ENCODE measurements at places on chromosomes 6 and 20.

- DNase-seq = no peak
Observed at GRCh38 chr6:42545226-42545773, 18.5 kb upstream of the UBR2 start.

DNA sequence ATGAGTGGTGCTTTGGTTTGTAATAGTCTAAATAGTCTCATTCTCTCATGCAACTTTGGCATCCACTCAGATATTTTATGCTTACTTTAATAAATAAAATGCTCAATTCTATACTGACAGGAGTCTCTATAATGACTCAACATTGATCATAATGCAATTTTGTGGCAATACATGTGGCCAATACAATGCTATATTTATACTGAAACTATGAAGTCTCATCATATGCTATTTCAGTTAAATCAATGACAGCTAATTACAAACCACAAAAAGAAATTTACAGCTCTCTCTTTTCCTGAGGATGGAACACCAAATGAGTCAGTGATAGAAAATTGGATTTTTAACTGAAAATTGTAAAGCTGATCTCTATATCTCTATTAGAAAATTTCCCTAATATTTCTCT lies 77.1 kb downstream of the WASF1 start:
- DNase-seq = no peak

DNA sequence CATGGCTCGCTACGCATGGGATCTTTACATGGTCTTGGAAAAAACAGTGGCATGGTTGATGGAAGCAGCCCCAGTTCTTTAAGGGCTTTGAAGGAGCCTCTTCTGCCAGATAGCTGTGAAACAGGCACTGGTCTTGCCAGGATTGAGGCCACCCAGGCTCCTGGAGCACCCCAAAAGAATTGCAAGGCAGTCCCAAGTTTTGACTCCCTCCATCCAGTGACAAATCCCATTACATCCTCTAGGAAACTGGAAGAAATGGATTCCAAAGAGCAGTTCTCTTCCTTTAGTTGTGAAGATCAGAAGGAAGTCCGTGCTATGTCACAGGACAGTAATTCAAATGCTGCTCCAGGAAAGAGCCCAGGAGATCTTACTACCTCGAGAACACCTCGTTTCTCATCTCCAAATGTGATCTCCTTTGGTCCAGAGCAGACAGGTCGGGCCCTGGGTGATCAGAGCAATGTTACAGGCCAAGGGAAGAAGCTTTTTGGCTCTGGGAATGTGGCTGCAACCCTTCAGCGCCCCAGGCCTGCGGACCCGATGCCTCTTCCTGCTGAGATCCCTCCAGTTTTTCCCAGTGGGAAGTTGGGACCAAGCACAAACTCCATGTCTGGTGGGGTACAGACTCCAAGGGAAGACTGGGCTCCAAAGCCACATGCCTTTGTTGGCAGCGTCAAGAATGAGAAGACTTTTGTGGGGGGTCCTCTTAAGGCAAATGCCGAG lies 78.2 kb downstream of the ASXL1 start:
- no peak for DNase-seq

- no peak for DNase-seq
Observed at GRCh38 chr6:39059496-39060310, 11.1 kb downstream of the GLP1R start.

- no peak for DNase-seq
Observed at GRCh38 chr6:44016131-44016870, 111.0 kb downstream of the MRPL14 start.

DNA sequence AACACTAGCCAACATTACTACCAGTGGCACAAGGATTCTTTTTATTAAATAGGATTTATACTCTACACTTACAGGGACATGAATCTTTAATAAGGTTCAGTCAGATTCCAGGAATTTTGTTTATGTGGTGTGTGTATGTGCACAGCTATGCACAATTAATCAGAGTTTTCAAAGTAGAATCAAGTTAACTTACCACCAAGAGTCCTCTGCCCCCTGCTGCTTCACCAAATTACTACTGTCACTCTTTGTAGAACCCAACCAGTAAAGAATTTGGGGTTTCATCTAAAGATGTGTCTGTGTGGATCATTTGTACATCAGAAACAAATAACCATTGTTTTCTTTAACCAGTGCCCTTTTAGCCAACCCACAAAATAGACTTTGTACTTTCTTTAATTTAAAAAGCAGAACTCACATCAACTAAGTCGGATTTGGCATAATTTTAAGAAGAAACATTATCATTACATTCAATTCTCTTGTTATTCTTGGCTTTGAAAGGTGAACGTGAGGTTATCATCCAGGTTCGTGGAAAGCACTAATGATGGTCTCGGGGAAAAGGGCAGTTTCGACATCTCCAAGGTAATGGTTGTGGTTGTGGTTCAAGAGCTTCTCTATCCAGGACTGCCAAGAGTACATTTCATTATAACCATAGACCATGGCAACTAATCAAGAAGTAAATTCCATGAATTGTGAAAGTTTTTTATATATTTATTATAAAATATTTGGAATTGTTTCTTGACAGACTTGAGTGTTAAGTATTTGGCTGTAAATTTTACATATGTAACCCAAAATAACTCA lies 514.3 kb upstream of the ID4 start:
- DNase-seq = no peak

DNA sequence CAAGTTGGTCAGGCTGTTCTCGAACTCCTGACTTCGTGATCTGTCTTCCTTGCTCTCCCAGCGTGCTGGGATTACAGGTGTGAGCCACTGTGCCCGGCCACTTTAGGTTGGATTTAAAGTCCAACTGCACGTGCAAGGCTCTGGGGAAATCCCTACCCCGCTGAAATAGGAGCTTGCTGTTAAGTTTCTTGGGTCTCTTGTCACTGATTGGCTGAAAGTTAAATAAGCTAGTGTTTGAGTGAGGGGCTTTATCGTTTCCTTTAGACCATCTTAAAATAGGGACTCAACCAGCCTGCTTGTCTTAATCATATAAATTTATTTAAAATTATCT lies 11.1 kb upstream of the SERINC1 start:
- DNase-seq = no peak

- no peak for DNase-seq
Observed at GRCh38 chr6:16722630-16723029, 38.6 kb downstream of the ATXN1 start.

DNA sequence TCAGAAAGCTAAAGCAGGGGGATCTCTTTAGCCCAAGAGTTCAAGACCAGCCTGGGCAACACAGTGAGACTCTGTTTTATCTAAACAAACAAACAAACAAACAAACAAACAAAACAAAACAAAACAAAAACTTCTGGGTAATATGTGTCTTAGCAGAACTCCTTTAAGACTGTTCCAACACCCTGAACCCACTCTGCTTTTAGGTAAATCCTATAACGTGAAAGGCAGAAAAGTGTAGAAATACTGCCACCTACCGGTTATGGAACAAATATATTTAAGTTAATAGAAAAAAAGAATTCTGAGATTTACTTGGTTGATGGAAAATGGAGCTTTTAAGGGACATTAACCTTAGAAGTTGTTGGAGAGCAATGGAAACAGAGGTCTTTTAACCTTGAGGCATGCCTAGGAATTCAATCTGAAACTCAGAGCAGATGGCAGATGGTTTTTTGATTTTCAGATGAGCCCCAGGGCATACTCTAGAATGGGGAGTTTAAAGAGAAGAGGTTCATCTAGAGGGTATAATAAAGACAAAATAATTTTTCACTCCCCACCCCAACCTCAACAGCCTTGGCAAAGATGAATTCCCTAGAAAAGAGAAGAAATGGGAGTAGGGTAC lies 38.5 kb downstream of the SOD2 start:
- no peak for DNase-seq

DNA sequence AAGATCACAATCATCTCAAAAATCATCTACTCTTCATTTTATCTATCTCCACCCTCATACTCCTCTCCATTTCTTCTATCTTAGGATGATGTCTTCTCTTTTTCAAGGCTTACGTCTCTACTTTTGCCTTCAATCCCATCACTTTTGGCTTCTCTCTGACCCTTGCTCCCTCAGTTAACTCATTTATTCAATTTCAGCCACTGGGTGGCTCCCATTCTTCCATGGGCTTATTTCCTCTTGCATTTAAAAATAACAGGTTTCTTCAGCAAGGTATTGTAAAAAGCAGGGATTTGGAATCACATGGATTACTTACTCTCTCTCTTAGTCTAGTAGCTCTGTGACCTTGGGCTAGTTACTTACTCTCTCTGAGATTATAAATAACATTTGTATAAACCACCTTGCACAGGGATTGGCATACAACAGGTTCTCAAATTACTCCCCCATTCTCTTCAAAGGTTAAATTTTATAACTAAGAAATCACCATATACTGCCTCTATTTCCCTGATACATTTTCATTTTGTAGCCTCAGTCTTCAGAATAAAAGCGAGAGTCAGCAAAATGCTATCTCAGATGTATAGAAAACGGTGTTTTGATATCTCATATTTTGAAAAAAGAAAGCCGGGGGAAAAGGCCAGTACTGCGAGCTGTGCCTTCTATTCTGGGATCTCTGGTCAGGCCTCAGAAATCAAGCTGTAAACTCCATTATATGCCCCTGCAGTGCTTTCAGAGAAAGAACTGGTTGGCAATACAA lies 5.5 kb downstream of the ZSCAN12 start:
- DNase-seq = peak; percentile 9

- peak; percentile 62 for DNase-seq
Observed at GRCh38 chr6:110814102-110815014, 911 bp downstream of the CDK19 start.

GRCh38 chr20:59322081-59322480 lies 21.7 kb downstream of the EDN3 start:
- DNase-seq = no peak

DNA sequence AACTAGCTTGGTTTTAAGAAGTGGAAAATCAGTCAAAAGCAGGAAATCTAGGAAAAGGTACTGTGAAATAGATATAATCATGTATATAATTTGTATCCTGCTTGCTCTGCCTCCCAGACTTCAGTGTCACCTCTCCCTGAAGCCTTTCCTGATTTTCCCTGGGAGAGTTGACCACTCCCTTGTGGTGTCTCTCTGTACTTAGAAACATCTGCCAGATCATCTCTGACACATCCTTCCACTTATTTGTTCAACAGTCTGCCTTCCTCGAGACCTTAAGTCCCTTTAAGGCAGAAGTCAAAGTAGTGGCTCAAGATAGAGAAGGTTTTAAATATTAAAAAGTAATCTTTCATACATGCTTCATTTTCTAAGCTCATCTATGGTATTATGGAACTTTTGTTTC lies 236.5 kb downstream of the CDKAL1 start:
- no peak for DNase-seq

DNA sequence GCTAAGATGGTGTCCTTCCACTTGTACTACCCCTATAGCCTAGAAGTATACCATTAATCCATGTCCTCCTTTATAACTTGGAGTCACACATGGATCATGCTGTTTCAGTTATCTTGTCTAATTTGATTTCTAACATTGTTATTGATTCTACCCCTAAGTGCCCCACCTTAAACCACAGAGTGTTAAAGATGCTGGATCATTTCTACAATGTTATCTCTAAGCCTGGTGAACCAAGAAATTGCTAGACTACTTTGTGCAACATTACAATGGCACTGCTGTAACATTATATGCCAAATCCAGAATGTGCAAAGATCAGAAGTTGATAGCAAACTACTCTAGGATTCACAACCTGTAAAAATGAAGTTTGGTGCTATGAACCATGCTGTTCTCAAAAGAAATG lies 1.7 kb downstream of the CGA start:
- DNase-seq = no peak

DNA sequence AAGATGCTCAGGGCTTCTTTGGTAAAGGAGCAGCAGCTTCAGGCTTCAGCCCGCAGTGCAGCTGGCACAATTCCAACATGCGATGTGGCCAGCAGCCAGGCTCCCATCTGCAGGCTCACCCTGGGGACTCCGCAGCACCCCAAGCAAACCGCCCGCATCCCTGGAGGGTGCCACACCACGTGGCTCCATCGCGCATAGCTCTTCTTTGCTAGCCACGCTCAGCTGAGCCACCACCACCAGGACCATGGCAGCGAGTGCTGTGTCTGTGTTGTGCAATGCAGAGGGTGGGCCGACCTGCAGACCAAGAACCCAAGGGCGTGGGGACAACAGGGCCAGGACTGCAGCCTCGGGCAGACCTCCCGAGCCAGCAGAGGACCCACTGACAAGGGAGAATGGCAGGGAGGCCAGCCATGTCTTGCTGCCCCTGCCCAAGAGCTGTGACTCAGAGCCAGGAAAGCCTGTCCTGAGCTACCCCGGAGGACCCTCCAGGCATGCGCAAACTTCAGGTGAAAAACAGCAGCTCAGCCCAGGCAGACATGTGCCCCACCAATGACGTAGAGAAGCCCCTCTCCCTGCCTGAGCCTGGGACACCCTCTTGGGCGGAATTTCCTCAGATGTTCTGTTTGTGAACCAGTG lies 87.8 kb downstream of the GINS1 start:
- no peak for DNase-seq

DNA sequence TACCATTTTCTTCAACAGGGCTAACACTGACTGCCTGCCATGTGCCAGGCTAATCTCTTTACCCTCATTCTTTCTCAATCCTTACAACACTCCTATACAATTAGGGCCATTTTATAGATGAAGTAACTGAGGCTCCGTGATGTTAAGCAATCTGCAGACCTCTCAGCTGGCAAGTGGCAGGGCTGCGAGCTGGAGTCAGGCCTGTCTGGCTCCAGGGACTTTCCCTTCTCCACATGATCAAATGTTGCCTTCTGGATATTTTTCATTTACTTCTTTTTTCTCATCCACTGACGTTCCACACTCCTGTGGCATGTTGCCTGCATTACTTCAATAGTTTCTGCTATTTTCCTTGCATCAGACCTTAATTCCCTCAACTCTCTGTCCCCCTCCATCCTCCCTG lies 55.2 kb upstream of the TAGAP start:
- no peak for DNase-seq

GRCh38 chr6:107628878-107629277 lies 139.0 kb downstream of the SOBP start:
- no peak for DNase-seq

GRCh38 chr6:12032783-12033573 lies 20.9 kb downstream of the HIVEP1 start:
- no peak for DNase-seq

DNA sequence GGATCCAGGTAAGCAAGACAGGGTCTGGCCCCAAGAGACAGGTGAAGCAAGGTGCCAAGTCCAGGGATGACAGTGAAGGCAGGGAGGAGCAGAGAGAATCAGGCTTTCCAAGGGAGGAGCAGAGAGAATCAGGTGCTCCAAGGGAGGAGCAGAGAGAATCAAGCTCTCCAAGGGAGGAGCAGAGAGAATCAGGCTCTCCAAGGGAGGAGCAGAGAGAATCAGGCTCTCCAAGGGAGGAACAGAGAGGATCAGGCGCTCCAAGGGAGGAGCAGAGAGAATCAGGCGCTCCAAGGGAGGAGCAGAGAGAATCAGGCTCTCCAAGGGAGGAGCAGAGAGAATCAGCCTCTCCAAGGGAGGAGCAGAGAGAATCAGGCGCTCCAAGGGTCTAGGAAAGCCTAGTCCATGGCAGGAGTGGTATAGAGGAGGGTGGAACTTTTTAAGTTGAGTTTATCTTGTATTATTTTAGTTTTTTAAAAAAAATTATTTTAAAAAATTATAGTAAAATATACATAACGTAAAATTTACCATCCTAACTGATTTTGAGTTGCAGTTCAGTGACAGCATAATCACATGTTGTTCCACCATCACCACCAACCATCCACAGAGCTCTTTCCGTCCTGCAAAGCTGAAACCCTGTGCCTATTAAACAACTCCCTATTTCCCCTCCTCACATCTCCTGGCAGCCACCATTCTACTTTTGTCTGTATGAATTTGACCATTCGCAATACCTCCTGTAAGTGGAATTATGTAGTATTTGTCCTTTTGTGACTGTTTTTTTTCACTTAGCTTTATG lies 64.1 kb downstream of the SASH1 start:
- no peak for DNase-seq

All from endothelial cell (in vitro differentiated cells).